ENCODE measurements at places on chromosomes 11 and 22.

DNA sequence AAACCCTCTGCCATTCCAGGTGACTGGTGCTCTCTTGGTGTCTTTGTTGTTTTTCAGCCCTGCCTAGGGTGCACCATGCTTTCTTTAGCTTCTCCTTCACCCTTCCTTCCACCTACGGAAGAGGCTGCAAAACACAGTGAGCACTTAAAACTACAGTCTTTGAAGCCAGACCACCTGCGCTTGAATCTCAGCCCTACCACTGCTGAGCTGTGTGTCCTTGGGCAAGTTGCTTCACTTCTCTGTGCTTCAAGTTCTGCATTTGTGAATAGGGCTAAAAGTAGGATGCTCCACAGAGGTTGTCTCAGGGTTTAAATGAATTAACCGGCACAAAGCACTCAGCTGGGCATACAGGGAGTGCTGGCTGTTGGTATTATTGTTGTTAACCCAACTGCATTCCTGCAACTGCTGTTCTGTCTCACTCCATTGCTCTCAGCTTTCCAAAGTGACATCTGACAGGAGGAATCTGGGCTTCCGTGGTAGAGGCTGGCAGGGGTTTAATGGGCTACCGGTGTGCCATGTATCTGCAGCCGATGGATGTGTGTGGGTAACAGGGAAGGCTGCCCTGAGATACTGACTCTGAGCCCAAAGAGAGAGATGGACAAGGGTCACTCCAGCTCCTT is 139.3 kb downstream of the FBXO7 start:
- no peak for DNase-seq

DNA sequence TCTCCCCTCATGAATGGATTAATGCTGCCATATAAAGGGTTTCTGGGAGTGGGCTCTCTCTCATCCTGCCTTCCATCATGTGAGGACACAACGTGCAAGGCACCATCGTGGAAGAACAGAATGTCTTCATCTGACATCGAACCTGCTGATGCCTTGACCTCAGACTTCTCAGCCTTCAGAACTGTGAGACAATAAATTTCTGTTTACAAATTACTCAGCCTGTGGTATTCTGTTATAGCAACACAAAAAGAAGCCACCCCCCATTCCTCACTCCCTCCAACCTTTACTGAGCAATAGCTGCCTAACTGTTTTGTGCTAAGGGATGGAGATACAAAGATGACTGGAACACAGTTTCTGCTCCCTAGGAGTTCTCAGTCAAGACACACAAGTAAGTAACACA is 106.1 kb upstream of the PLET1 start:
- no peak for DNase-seq

GRCh38 chr22:46557736-46558480 is 20.5 kb upstream of the CELSR1 start:
- DNase-seq = no peak

GRCh38 chr11:35065566-35065965 is 73.4 kb upstream of the CD44 start:
- no peak for DNase-seq

DNA sequence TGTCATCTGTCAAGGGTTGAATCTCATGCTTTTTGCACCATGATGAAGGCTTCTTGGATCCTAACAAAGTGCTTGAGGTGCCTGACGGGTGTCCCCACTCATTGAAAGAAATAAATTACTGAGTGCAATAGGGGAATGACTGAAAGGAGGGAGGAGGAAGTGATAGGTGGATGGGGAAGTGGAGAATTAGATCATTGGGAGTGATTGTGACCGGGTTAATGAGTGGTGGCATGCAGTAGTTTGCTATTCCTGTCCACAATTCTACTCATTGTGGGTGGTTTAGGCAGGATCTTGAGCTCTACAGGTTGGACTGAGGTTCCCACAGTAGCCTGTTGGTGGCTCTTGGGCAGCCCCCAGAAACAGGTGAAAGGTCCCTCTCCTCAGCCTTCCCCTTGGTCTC is 44.3 kb downstream of the THAP12 start:
- no peak for DNase-seq

DNA sequence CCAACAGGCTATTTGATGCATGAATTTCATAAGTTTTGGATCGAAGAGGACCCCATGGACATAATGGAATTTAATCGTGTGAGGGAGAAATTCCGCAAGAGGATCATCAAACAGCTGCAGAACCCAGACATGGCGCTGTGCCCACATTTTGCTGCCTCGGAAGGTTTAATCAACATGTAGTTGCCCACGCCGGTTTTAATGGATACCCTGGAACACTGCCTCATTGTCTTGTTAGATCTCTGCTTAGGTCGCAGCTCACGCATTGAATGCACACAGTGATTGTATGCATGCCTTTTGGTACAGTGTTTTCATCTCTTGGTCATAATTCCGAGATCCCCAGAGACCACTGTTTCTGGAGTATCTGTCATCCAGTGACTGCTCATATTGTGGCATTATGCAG is 46.8 kb downstream of the SLN start:
- no peak for DNase-seq

DNA sequence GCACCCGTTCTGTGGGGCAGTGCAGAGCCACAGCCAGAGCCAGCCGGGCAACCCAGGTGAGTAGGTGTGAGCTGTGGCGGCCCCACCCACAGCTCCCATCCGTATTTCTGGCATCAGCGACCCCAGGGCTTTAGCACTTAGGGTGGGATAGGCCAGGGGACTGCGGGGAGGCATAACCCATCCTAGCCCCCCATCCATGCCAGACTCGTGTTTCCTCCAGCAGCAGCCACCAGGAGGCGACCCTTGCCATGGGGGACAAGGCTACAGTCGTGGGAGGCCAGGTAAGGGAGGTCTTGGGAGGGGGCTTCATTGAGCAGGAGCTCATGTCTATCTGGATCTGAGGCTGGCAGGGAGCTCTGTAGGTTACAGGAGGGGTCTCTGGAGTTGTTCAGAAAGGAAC is 873 bp downstream of the OTOG start:
- no peak for DNase-seq

DNA sequence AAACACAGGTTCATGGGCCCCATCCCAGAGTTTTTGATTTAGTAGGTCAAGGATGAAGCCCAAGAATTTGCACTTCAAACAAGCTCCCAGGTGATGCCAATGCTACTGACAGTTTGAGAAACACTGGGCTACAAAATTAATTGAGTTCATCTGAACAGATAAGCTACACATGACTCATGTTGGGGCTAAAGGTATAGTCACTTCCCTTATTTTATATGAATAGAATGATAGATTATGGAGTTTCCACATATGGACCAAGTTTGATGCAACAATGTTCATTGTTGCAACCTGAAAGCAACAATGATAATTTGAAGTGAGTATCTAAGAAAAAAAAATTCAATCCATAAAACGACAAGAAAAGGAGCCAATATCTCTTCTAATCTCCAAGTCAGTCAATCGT is 54.9 kb downstream of the SOX6 start:
- DNase-seq = no peak

DNA sequence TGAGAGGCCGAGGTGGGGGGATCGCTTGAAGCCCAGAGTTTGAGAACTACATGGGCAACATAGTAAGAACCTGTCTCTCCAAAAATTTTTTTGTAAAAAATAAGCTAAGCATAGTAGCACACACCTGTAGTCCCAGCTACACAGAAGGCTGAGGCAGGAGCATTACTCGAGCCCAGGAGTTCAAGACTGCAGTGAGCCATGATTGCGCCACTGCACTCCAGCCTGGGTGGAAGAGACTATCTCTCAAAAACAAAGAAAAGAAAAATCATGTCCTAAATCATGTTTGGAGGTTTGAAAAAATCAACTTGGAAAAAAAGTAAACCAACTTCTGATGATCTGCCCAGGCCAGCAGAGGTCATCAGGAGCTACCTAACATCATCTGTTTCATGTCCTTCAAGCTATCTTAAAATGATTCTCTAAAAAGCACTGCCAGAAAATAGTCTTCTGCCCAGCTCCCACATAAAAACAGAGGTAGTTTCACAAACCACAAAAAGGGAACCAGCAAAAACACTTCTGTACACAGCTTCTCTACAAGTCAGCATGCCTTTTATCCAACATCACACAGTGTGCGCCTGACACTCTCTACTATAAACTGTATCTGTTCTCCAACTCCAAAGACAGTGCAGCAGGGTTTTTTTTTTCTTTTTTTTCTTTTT is 165.0 kb downstream of the SOX6 start:
- DNase-seq = no peak

DNA sequence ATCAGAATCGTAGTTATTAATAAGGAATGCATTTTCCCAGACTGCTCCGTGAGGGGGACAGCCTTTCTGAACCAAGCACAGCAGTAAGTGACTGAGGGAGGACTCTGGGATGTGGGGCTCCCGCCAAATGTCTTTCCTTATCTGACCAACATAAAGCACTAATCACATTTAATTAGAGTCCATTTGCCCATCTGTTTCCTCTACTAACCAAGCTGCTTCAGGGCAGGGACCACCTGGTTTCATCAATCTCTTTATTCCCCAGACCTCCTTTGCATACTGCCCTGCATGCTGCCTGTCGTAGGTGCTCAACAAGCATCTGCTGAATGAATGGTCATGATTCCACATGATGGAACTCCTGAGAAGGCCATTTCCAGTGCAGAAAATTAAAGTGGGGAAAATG is 29.4 kb downstream of the SMCO4 start:
- no peak for DNase-seq

DNA sequence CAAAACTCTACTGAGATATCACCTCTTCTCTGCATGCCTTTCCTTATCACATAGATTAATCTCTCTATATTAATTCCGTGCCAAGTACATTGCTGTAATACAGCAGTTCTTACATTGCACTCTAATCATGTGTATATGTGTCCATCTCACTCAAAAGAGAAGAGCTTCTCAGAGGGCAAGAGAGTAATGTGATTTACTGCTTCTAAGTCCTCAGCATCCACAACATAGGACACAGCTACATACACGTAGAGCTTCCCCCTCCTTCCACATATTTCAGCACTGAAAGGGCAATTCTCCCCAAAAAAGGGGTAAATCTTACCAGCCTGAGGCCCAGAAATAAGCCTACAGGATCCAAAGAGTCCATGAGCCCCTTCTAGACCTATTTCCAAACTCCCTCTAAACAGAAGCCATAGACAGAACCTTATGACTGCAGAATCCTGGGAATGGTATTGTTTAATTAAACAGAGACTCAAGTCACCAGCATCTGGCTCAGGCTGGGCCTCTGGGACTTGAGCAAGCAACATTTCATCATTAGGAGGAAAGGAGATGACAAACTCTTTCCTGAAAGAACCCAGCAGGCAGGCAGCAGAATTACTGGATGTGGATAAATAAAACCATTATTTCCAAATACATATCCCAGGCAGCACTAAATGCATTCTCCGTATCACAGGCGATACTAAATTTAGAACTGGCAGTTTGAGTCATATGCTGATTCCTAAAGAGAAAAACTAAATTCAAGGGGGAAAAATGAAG is 87.2 kb downstream of the KCNC1 start:
- no peak for DNase-seq

DNA sequence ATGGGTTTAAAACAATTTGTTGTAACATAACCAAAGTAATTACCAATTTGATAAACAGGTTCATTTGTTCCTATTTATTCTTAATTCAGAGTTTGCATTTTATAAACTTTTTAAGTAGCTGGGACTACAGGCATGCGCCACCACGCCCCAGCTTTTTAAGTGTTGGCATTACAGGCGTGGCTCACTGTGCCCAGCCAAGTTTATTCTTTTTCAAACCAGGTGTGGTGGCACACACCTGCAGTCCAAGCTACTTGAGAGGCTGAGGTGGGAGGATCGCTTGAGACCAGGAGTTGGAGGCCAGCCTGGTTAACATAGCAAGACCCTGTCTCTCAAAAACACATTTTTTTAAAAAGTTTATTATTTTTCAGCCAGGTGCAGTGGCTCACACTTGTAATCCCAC is 19.1 kb downstream of the PPFIA1 start:
- no peak for DNase-seq

Data from GM12891 (cell line).